Astrocyte of the spinal cord (primary cell): ENCODE measurements at places on chromosomes 3 and 15.

GRCh38 chr3:105997800-105998526 lies 129.2 kb upstream of the CBLB start:
- DNase-seq, result peak; percentile 92

- DNase-seq, result no peak
These were observed 1.9 kb upstream of the RMDN3 start for GRCh38 chr15:40756938-40757337.

DNA sequence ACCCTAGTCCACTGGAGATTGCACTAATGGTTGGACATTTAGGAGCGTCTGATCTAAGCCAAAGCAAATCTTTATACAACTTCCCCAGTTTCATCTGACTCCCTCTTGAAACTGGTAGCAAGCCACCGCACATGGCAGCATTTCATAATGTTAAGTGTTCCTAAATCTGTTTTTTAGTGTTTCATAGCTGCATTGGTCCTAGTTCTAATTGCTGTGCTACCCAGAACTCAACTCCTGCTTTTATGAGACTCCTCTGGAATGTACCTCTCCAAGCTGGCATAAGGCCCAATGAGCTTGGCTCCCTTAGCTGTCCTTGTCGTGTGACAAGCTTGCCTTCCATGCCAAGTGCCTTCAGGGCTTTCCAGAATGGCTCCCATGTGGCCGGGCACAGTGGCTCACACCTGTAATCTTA lies 65.3 kb upstream of the FLNB start:
- DNase-seq, result no peak

DNA sequence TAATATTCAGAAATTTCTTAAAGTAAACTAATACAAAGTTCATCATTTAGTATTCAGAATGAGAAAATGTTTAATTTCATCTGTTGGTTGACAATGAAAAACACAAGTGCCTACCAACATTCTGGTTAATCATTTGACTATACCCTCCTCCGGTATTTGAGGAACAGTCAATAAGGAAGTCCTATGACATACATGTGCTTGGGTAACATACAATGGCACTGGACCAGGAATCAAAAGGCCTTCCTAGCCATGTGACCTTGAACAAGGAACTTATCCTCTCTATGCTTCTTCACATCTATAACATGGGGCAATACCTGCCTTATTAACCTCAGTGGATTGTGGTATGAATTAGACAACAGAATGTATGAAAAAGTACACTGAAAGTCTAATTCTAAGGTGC lies 65.8 kb downstream of the ZNF280D start:
- DNase-seq, result no peak

GRCh38 chr15:76391309-76391708 lies 54.7 kb downstream of the ISL2 start:
- no peak for DNase-seq

DNA sequence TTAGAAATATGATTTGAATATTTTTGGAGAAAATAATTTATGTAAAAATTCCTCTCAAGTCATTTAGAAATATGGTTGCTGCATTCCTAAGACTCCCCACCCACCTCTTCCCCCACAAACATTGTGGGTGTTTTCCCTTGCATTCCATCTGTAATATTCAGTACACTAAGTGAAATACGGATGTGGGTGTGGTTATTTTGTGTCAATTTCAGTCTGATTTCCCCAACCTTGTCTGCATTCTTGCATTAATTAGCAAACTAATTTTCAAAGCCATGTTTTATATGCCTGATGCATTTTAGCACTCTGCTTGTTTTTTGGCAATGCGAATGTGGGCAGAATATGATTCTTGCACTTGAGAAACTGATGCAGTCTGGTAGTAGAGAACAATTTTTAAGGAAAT lies 408.3 kb upstream of the RGMA start:
- DNase-seq, result no peak

DNA sequence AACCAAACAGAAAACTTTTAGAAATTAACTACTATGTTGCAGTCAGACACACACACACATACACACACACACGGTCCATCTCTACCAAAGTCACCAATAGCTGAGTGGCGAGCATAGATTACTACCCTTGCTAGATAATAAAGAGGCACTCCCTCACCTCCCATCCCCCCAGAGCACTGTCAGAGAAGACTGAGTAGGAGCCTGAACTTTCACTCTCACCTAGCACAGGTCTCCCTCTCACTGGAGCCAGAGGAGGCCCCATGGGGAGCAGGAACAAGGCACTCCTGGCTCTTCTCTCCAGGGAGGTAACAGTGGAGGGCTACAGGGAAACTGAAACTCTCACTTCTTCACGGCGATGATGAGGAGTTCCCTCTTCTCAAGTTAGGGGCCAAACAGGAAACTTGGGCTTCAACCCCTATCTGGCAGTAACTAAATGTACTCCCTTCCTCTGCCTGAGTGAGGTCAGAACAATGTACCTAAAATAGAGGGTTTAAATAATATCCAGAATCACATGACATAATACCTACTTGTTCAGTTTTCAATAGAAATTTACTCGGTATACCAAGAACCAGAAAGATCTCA lies 975.3 kb upstream of the GBE1 start:
- no peak for DNase-seq

DNA sequence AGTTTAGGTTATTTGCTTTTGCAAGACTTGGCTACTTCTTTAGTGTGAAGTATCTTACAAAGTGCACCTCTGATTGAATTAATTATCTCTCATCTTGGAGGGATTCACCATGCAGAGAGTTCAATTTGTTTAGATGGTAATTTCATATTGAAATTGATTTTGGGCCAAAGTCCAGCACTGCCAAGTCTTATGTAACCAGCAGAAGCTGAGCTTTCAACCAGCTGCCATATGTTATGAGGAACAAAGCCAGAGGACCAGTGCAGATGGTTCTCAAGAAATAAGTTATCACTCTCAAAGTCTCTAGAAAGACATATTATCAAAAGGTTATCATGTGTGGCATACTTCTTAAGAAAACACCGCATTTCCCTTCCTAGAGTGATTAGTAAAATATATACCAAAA lies 29.0 kb downstream of the ABHD6 start:
- DNase-seq, result no peak

DNA sequence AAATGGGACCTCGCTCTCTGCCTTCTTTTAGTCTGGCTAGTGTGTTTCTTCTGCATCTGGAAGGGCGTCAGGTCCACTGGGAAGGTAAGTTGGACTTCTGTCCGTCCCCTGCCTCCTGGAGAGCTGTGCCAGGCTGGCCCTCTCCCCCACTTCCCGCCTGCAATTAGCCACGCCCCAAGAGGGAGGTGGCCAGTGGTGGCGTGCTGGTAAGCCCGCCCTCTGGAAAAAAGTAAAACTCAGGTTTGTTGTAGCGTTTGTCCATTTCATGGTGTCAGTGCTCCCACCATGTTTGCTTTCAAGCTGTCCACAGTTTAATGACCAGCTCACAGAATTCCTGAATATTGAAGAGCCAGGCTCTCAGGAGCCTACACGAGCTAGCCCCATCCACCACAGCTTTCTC lies 55.6 kb downstream of the SLC6A6 start:
- no peak for DNase-seq

DNA sequence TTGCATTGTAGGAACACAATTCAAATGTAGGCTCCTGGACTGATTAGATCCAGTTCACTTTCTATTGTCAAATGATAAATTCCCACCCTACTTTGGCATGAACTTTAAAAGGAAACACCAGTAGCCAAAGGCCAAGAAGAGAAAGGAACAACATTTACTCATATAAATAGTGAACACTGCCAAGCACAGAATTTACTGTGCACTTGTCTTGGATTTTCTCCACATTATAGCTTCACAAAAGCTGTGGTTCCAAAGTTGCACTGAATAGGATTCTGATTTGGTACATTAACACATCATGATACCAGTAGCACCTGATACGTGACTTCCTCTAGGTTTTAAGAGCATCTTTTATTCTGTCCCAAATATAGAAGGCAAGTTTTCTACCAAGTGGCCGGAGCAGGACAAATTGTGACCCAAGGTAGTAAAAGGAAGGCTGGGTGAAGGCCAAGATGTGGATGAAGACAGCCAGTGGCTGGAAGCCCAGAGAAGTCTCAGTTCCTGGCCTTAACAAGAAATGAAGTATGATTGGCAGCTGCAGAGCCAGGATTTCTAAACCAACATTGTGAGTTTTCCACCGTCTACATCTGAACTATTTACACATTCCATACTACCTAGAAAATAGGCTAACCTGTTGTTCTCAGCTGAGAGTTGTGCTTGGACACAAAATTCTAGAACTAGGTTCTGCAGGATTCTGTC lies 206.7 kb downstream of the THRB start:
- DNase-seq, result no peak

GRCh38 chr3:108388136-108389132 lies 92.1 kb downstream of the HHLA2 start:
- peak; percentile 71 for DNase-seq

- no peak for DNase-seq
These were observed 26.0 kb downstream of the MUC20 start for GRCh38 chr3:195746751-195747150.

- DNase-seq, result no peak
These were observed 155.4 kb downstream of the GOLGA6L6 start for GRCh38 chr15:20386198-20386597.

DNA sequence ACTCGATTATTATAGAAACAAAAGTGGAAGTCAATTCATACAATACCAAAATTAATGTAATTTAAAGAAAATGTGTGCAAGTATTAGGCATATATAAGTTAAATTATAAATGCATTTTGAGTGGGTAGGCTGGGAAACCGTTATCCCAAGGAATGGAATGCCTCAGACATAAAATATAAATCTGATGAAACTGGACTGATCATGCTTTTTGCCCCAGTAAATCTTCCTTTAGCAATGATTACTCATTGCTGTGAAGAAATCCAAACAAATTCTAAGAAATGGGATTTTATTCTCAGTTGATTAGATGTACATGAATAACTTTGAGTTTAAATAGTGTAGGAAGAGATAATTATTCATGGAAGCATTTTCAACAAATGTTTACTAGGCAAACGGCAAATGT lies 185.5 kb upstream of the KCNMB2 start:
- DNase-seq, result no peak

DNA sequence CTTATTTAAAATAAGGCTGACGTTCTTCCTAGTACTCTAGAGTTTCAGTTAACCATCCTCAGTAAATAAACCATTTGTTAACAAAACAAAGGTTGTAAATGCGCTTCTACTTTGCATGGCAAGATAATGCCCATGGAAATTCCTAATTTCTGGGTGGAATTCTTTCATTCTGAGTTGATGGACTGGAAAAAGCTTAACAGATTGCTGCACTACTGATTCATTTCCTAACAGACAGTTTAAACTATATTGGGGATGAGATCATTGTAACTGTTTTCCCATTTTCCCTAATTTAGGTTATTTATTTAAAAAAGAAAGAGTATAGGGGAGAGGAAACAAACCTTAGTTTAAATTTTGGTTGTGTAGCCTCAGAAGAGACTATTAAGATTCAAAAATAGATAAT lies 342.2 kb downstream of the NLGN1 start:
- DNase-seq, result peak; percentile 48

DNA sequence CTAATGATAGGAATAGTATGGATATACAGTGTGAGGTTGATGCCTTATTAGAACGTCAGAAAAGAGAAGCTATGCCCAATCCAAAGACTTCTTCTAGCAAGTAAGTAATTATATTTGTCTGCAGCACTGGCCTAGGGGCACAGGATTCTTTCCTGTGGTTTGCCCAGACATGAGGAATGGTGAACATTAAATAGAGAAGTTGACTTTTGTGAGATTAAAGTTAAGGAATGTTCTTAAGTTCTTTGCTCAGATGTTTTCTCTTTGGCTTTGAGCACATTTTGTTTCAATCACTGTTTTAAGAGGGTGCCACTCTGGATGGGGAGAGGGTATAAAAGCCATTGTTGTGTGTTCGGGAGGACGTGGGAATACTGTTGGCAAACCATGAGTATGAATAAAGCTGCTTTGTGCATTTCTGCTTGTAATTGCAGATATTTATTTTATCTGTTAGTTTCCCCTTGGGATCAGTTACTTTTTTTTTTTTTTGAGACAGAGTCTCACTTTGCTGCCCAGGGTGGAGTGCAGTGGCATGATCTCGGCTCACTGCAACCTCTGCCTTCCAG lies 8.3 kb downstream of the KIF23 start:
- DNase-seq, result peak; percentile 33

GRCh38 chr3:128253150-128253549 lies 99.9 kb downstream of the EEFSEC start:
- no peak for DNase-seq

GRCh38 chr15:101162701-101163483 lies 89.0 kb downstream of the CHSY1 start:
- no peak for DNase-seq

DNA sequence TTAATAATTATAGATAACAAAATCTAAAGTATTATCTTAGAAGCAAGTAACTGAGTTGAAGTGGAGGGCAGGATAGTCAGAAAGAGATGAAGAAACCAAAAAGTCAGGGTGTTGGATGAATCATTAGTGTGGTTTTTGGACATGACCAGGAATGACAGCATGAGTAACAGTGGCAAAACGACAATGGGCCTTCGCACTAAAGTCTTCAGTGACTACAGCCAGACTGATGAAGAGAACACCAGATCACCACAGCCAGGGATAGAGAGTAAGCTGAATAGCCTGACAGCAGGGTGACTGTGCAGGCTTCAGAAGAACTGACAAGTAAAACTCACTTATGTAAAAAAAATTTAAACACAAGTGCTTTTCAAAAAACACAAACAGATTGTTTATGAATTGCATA lies 96.0 kb upstream of the MELTF start:
- peak; percentile 33 for DNase-seq

DNA sequence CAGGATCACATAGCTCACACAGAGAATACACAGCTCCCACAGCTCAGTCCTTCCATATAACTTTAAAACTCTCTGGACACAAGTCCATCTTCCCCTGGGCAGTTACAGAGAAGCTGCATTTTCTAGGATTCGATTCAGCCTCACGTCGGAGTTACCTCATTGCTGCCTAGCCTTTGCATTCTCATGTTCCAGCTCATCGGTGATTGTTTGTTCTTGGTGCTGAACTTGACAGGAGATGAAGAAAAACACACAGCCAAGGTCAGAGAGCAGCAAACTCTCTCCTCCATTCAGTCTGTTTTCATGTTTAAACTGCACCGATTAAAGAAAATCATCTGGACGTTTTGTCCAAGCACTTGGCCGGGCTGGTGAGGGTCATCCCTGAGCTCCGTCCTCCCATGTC lies 375.5 kb upstream of the CFAP20DC start:
- DNase-seq, result peak; percentile 89

DNA sequence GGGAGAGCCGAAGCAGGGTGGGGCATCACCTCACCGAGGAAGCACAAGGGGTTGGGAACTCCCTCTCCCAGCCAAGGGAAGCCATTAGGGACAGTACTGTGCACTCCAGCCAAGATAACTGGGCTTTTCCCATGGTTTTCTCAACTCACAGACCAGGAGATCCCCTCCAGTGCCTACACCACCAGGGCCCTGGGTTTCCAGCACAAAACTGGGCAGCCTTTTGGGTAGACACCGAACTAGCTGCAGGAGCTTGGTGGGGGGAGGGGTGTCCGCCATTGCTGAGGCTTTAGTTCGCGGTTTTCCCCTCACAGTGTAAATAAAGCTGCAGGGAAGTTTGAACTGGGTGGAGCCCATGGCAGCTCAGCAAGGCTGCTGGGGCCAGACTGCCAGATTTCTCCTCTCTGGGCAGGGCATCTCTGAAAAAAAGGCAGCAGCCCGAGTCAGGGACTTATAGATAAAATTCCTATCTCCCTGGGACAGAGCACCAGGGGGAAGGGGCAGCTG lies 129.6 kb upstream of the LMCD1 start:
- no peak for DNase-seq
